ENCODE measurements at places on chromosomes 2 and 18. TPM values are rescaled to one million over a fixed set of nuclear protein-coding genes. Genes with fewer than 3 reads are reported as not detected.

Gene GNLY
- not detected for total RNA-seq

DNA sequence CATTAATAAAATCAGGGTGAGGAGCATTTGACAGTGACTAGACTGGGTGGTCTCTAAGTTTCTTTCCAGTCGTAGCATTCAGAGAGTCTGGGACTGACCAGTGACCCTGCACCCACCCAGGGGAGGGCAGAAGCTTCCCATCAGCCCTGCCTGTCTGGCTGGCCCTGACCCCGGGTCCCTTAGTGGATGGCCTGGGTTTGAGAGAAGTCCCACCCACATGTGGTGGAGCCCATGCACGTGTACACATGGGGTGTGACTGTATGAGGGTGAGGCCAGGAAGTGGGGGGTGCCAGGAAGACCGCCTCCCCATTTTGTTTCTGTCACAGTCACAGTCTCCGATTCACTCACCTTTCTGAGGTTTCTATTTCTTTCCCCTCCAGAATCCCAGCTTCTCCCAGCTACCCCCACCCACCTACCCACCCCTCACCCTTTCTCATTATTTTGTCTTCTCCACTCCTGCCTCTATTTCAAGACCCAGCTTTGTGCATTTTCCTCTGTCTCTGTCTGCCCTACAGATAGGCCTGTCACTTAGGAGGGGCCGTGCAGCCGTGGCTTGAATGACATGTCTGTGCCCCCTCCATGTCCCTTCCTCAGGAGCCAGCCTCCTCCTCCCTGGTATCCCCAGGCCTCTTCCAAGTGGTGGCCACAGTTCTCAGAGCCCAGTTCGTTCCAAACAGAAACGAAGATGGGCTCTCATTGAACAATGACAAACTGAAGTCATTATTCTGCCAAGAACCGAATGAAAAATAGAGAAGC, 13.6 kb downstream of the CIB4 start:
- DNase-seq = no peak

- DNase-seq = no peak
These were observed 42.5 kb upstream of the TMEM87B start for GRCh38 chr2:112012556-112012955.

Gene ABCG8
- under 0.01 TPM for total RNA-seq

GRCh38 chr2:207768866-207769596, 675 bp downstream of the FZD5 start:
- no peak for DNase-seq

Gene PLEKHB2
- 39.9 TPM for total RNA-seq

DNA sequence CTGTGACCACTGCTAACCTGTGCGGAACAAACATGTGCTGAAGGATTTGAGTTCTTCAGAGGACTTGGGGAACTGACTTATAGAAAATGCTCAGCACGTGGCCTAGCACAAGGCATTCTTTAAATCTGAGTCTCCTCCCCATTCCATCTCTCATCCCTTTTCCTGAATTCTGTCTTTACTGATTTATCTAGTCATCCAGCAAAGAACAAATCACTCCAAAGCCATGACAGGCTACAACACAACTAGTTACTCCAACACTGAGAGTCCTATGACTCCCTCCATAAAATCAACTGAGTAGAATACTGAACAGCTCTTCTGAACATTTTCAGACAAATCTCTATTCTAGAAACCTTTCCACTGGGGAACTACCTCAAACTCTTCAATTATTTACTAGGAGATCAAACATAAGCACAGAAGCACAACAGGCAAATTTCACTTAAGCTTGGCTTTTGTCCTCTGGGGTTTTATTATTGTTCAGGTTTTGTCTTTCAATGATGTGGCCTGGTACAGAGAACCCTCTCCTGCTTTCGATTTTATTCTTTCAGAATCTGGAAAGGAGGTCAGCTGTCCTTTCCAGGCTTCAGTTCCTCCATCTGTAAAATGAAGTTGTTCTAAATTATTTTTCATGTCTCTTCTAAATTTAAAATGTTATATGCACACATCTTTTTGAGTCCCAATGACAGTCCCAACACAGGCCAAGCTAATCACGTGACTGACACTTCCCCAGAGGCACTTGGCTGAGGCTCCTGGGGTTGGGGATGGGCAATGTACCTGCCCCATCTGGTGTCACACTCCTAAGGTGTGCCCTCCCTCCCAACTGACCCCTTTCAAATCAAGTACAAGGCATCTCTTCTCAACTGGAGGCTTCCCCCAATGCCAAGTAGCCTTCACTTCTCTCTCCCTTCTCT, 31.8 kb downstream of the RNU4ATAC start:
- DNase-seq = no peak

DNA sequence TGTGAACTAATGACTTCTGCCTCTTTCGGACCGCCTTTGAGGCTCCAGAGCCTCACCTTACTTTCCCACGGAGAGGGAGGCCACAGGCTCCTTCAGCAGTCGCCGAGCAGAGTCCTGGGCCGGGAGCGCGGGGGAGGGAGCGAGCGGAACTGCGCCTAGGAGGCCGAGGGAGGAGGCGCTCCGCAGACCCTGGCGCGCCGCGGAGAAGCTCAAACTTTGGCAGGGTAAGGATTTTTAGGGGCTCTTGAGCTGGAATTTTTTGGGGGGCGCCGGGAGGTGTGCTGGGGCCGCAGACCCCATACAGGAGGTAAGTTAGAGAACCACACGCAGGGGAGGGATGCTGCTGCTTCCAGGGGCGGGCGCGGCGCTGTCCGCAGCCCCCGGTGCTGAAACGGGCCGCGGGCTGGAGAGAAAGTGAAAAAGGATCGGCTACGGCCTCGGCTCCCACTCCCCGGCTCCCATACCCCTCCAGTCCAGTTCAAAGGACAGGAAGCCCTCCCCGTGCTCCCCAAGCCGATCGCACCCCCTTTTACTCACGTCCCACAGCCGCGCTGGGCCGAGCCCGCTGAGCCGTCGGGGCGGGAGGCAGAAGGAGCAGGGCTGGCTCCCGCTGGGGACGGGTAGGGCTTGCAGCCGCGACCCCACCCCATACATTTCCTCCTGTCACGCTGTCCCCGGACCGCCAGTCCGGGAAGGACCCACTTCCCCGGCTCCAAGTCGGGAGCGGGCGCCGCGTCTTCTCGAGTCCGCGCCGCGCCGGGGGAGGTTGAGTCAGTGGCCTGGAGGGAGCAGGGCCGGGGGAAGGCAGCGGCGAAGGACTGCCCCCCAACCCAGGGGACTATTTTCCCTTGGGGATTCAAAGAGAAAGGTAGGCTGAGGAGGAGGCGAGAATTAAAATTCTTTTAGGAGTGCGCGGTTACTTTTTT, at the start of gene CNGA3:
Gene CNGA3 (plus strand): TSS at position 146 of the 926 bp plus-strand sequence. CDS start 23,520 bp downstream, outside the sequence.
- no peak for DNase-seq

DNA sequence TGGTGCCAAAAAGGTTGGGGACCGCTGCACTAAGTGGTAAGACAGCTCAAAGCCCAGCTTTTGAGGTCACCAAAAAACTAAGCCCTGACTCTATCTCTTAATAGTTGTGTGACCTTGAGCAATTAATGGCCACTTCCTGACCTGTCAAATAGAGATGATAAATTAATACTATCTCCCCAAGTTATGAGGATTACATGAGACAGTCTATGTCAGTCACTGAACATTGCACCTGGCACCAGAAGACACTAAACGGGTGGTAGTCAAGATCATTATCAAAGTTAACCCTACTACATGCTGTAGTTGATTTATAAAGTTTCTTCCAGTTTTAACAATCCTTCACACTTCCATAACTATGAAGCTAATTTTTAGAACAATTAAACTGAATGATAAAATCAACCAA, 36.5 kb downstream of the STPG4 start:
- DNase-seq = no peak

- no peak for DNase-seq
These were observed 126.4 kb downstream of the TXNL1 start for GRCh38 chr18:56511996-56512395.

Gene MOCOS
- total RNA-seq = 1.6 TPM

DNA sequence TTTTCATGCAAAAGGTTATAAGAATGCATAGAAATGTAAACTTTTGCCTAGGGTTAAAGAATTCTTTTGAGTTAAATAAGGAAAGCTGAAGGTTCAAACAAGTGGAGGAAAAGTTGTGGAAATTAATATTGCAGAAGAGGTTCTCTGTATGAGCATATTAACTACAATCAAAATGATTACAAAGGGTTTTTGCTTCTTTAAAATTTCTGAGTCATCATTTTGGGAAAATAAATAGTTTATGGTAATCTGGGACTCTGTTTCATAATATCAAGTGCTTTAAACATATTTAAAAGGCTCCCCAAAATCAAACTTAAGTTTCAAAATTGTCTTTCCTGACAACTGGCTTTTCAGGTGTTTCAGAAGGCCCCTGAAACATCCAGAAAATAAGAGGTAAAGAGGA, 415.7 kb downstream of the ZNF804A start:
- no peak for DNase-seq

GRCh38 chr18:35040638-35040987, 600 bp upstream of the MAPRE2 start:
- DNase-seq = no peak

Gene C2orf78
- not detected for total RNA-seq

Gene CABLES1
- total RNA-seq = 26.6 TPM

- no peak for DNase-seq
These were observed 397.9 kb downstream of the MEIS1 start for GRCh38 chr2:66832646-66833435.

DNA sequence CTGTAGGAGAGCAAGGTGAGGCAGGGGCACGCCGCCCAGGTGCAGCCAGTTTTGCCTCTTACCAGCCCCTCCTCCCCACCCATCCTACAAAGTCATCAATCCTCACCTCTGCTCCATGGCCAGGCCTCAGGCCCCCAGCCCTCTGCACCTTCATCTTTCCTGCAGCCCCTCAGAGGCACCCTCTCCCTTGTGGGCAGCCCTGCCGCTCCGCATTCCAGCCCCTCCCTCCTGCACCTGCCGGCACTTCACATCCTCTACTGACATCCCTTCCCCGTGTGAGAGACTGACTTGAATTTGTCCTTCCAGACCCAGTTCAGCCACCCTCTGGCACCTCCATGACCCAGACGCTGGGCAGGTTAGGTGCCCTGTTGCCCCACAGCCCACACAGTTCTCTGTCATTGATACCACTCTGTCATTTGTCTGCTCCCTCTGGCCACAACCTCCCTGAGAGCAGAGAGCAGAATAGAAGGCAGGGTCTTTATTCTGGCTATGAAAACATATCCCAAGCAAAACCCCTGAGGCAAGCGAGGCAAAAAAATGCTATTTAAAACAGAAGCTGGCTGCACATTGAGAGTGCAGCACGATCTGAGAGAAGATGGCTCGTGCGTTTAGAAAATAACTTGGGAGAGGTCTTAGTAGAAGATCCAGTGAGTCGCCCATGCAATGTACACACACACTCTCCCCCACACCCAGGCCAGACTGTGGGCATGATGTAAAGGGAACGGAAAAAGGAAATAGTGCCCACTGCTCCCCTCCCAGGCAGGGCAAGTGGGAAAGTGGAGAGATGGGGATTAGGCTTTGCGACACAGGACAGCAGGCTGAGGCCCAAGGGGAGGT, 25.9 kb downstream of the SDC1 start:
- no peak for DNase-seq

Gene DTNA
- 14.1 TPM for total RNA-seq

Gene LCT
- total RNA-seq = under 0.01 TPM

GRCh38 chr18:69916412-69916811, 31.3 kb downstream of the CD226 start:
- DNase-seq = no peak

DNA sequence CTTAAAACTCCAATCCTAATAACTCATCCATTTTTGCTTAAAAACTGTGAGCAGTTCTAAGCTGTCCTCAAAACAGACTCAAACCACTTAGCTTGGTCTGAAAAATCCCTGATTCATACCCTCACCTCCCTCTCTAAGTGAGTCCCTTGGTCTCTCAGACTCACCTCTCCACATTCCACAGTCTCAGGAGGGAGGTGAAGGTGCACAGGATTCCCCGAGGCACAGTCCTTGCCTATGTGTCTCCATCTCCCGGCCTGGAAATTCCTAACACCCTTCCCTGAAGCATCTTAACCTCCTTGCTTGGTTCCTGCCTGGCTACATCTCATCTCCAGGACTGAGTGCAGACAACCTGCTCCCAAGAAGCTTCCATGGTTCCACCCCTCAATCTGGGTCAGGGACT, 45.0 kb downstream of the CYRIA start:
- DNase-seq = no peak

- no peak for DNase-seq
These were observed 113.7 kb downstream of the SRBD1 start for GRCh38 chr2:45497355-45497754.

Gene SCN1A
- 0.10 TPM for total RNA-seq

Gene GAREM2
- total RNA-seq = 2.5 TPM

- DNase-seq = no peak
These were observed 12.8 kb upstream of the NEU4 start for GRCh38 chr2:241796209-241796608.

GRCh38 chr2:20916604-20917286, 93.8 kb upstream of the LDAH start:
- DNase-seq = no peak

DNA sequence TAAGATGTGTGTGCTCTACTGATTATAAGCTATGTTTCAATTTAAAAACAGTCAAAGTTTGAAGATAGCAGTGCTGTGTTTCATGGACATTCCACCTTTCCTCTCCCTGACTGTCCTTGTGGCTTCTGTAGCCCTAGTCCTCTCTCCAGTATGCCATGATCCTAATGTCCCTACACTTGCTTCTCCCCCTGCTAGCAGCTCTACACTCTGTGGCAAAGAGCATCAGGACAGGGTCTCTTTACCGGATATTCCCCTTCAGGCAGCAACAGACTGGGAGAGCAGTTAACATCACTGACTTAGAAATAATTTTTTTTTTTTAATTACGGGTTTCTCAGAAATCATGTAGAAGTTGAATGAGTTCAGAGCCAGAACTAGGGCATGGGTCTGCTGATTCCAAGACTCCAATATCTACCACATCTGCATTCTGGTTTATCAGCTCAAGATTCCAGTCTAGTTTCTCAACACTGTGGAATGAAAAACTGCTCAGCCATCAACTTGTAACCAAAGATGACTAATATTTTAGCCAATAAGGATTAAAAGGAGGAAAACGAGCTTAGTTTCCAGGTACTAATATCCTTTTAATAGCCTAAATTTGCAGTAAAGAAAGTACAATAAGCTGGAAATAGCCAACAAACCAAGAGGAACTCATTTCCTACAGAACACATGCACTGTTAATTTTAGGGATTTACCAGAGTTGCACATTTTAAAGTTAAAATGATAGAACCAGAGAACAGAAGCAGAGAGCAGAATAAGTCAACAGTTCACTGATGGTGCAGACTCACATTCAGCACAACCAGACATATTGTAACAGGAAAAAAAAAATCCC, 45.2 kb downstream of the TMEM131 start:
- DNase-seq = no peak

GRCh38 chr2:169141713-169142352, 72.5 kb downstream of the DHRS9 start:
- peak; percentile 1 for DNase-seq

Gene NYAP2
- 0.30 TPM for total RNA-seq

- DNase-seq = no peak
These were observed 5.3 kb downstream of the MAB21L4 start for GRCh38 chr2:240890691-240891090.

Gene LRRC30
- 0.69 TPM for total RNA-seq

- DNase-seq = no peak
These were observed 403.6 kb upstream of the ACVR2A start for GRCh38 chr2:147441182-147441581.

Gene ANKRD62
- not detected for total RNA-seq

Data from skin of body (tissue), 3 donors.